ENCODE measurements at places on chromosomes 4 and X. TPM values are rescaled to one million over a fixed set of nuclear protein-coding genes. Genes with fewer than 3 reads are reported as not detected.
A peak's percentile ranks its signal among the peaks of the same experiment; 100 is the strongest.

DNA sequence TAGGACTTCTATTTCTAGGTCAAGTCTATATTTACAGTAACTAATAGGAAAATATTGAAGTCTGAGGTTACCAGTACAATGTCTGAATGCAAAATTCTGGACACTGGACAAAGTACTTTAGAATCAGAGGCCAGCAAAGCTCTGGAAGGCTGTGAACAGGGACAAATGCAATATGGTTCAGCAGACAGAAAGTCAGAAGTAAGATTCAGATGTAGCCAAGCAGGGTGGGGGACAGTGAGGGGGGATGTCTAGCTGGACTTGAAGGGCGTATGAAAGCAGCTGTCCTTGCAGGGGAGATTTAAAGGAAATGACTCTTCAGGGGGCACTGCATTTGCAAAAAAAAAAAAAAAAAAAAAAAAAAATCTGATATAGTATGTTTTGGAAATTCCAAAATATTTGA lies 2.9 kb downstream of the SORBS2 start:
- peak overlapping the region; percentile 90 for H3K27ac ChIP-seq
- no peaks in the 10 kb centered on the region for H3K36me3 ChIP-seq
- peak overlapping the region; percentile 70 for H3K4me3 ChIP-seq
- H3K4me1 ChIP-seq: peaks cover 15% of the 10 kb centered on the region

- no peaks in the 10 kb centered on the region for H3K4me1 ChIP-seq
- no peak for DNase-seq
- no peak overlapping the region for H3K4me3 ChIP-seq
- no peak overlapping the region for H3K27ac ChIP-seq
- no peaks in the 10 kb centered on the region for H3K36me3 ChIP-seq
These were observed 14.1 kb downstream of the SRPX start for GRCh38 chrX:38206542-38206941.

The VSIG4 gene
- total RNA-seq: 41.7 TPM

The ADH4 gene
- total RNA-seq: not detected

All from left ventricle myocardium inferior (tissue), 1 donor.